ENCODE measurements at places on chromosomes 2 and 18.

DNA sequence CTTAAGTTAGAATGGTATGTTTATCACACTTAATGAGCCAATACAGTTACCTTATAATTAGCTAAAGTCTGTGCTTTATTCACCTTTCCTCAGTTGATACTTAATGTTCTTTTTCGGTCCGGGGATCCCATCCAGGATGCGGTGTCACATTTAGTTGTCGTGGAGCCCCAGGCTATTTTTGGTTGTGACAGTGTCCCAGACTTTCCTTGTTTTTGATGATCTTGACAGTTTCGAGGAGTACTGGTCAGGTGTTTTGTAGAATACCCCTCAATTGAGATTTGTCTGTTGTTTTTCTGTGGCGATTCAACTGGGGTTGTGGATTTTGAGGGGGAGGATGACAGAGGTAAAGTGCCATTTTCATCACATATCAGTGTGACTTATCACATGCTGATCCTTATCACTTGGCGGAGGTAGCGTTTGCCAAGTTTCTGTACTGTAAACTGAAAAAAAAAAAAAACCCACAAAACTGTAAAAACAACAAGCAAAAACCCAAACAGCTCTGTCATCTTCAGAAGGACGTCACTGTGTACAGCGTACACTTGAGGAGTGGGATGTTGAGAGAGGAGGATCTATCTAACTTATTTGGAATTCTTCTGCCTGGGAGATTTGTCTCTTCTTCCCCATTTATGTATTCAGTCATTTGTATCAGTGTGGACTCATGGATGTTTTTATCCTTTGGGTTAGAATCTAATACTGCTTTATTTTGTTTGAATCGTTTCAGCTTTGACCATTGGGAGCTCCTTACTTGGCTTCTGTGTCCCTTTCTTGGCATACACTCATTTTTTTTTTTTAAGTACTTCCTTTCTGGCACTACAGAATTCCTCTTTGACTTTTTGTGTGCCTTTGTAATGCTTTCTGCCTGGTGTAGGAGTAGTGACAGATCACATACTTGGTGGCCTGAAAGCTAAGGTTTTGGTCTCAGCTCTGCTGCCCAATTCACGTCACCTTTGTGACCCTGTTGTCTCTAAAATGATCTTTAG is 68.1 kb downstream of the FMNL2 start:
- DNase-seq = no peak

GRCh38 chr18:21398121-21398520 is 156.1 kb downstream of the GREB1L start:
- DNase-seq = no peak

GRCh38 chr2:101420623-101421022 is 33.3 kb upstream of the CREG2 start:
- no peak for DNase-seq

- no peak for DNase-seq
Observed at GRCh38 chr2:108257757-108258331, 18.1 kb downstream of the SULT1C3 start.

GRCh38 chr2:144325086-144325485 is 194.8 kb downstream of the ZEB2 start:
- DNase-seq = no peak

DNA sequence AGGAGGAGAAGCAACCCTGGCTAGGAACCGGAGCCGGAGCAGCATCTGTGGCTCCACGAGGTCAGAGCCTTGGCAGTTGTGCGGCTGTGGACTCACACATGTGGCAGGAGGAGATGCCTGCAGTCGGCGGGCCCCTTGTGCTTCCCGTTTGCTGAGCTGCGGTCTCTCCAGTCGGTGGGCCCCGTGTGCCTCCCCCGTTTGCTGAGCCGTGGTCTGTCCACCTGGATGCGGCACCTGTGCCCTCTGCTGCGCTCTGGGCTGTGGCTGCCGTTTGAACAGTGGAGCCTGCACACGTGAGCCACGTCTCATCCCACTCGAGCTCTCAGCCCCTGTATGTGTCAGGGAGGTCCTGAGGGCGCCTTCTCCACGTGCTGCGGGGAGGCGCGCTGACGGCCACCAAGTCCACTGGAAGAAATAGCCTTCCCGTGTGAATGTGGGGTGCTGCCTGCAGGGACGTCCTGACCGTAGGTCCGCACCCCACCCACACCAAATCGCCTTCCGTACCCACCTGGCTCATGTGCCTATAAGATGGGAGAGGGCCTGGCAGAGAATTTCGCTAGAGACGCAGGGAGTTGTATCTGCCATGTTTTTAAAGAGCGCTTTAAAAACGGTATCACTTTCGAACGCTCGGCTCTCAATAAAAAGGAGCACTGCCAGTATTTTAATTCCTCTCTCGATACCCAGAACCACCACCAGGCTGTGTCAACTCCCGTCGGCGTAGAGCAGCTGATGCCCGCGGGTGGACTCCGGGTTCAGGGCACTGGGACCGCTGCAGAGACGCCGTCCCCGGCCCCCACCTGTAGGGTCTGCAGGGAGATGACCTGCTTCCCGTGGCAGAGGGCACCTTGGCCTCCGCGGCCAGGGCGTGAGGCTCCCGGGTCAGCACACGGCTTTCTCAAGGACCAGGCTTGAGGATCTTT is 117.0 kb downstream of the NFATC1 start:
- no peak for DNase-seq

DNA sequence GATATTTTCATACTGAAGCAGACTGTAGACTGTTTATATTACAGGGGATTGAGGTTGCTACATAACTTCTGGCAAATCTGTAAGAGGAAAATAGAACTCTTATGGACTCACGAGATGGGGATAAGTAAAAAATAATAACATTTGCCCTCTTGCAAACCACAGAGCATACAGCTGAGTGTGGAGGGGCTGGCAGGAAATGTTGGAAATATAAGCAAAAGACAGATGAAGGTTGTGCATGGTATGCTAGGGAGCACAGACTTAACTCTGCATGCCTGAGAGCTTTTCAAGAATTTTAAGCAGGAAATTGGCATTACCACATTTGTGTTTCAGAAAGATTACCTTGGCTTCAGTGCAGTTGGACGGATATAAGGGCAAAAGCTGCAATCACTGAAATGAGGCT is 411.1 kb downstream of the RAD51AP2 start:
- DNase-seq = no peak

- DNase-seq = no peak
Observed at GRCh38 chr18:61655630-61656029, 237.2 kb downstream of the RNF152 start.

GRCh38 chr2:37630776-37631175 is 40.7 kb downstream of the CDC42EP3 start:
- no peak for DNase-seq

All from stimulated activated CD8-positive, alpha-beta memory T cell treated with anti-CD3 and anti-CD28 coated beads, Interleukin-15, amount 100 ng/mL, for 24 hours (primary cell).